Cortex of kidney (tissue), 1 donor: ENCODE measurements at places on chromosomes 2 and 18.

GRCh38 chr18:48514786-48515185 lies 24.0 kb upstream of the CTIF start:
- DNase-seq = no peak

GRCh38 chr2:135586148-135586547 lies 54.9 kb downstream of the R3HDM1 start:
- no peak for DNase-seq

GRCh38 chr2:84914334-84914733 lies 8.9 kb downstream of the TMSB10 start:
- DNase-seq = no peak

DNA sequence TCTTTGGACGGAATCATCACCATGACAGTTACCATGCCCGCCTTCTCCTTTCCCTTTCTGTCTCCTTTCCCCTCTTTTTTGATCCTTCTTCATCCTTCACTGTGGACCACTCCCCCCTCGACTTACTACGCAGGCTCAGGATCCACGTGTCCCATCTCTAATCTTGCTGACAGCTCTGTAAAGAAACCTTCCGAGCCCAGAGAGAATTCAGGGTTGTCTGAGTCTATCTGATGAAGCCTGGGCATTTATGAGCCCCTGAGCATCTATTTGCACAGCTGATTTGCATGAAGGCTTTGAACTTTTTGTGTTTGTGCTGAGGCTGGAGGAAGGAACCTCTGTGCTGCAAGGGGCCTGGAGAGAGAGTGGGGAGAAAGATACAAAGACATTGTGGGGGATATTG lies 50.7 kb downstream of the CIB4 start:
- DNase-seq = no peak

- no peak for DNase-seq
Observed at GRCh38 chr2:229372207-229372606, 101.1 kb upstream of the PID1 start.

- DNase-seq = no peak
Observed at GRCh38 chr2:19855542-19856431, 46.0 kb downstream of the TTC32 start.

DNA sequence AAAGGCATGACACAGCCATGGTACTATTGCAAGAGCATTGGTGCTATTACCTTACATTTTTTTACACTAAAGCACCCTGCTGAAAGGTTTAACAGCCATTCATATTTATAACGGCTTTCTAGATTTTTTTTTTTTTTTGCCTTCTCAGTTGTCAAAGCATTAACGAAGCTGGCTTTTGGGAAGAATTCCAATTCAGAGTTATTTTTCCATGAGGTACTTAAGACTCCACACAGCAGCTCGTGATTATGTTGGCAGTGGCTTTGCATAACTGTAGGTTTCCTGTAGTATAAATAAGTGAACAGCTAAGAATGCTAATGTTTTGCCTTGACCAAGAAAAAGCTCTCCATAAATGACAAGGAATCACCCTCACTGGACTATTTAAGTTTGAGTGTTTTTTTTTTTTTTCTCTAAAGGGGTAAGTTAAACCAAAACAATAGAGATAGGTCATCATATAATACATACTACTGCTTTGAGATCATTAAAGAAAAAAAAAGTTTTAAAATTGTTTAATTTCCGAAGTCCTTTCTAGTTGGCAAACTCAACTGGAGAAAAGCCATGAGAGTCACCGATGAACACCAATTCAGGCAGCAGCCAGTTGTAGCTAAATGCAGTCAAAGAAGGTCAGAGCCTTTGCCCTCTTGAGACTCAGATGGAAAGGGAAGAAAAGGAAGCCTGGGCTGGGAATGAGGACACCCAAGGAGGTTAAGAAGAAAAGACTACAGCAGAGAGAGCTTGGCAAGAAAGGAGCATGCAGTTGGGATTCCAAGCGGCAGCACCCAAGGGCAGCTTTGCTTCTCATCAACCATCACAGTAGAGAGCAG lies 187.4 kb upstream of the NCKAP5 start:
- DNase-seq = no peak

DNA sequence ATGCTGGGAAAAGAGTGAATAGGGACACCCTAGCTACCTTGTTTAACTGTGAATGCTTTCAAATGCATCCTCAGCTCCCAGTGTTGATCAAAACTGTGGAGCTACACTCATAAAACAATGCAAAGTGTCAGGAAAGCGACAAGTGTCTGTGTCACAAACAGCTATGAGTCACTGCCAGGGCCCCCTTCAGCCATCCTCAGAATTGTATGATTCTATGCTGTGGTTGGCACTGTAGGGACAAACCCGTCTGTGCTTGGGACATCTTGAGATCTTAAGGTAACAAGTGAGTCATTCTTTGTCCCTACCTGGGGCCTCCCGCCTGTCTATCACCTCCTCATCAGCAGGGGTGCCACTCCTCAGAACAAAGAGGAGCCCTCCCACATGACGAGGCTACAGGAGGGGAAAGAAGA lies 42.4 kb downstream of the KLF7 start:
- DNase-seq = no peak
